ENCODE measurements at places on chromosomes 3 and 15.
A peak's percentile ranks its signal among the peaks of the same experiment; 100 is the strongest.

GRCh38 chr15:78768096-78768495 lies 43.2 kb downstream of the ADAMTS7 start:
- DNase-seq = peak; percentile 16

DNA sequence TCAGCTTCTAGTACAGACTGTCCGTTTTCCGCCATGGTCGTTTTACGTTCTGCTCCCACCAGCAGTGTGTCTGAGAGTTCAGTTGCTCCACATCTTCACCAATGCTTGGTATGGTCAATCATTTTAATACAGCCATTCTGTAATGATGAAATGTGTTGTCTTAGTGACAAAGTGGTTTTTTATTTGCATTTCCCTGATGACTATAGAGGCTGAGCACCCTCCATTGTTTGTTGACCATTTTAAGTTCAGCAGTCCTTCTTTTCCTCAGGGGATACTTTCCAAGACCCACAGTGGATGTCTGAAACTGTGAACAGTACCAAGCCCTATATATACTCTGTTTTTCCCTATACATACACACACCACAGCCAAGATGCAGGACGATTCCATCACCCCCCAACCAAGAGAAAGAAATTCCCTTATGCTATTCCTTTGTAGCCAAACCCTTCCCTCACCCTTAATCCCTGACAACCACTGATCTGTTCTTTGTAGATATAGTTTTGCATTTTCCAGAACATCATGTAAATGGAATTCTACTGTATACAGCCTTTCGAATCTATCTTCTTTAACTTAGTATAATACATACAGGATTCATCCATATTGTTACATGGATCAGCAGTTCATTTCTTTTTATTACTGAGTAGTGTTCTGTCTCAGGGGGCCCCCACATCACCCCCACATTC lies 55.9 kb downstream of the C3orf20 start:
- DNase-seq = no peak

GRCh38 chr15:70101459-70102113 lies 3.9 kb upstream of the TLE3 start:
- DNase-seq = peak; percentile 77

DNA sequence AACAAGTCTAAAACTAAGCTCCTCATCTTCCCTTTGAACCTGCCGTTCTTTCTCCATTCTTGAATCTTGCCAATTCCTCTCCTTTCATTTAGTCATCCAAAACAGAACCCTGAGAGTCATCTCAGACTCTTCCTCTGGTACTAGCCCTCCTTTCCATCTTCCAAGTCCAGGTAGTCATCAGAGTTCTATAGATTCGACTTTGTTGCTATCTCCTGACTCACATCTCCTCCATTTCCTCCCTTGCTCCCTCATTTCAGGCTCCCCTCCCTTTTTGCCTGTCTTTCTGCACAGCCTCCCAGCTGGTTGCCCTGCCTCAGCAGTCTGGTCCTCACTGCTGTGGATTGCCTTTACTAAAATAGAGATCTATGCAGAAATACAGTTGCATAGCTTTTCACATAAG lies 4.7 kb downstream of the ATG7 start:
- DNase-seq = no peak

GRCh38 chr3:173920386-173920785 lies 522.8 kb downstream of the NLGN1 start:
- DNase-seq = no peak

DNA sequence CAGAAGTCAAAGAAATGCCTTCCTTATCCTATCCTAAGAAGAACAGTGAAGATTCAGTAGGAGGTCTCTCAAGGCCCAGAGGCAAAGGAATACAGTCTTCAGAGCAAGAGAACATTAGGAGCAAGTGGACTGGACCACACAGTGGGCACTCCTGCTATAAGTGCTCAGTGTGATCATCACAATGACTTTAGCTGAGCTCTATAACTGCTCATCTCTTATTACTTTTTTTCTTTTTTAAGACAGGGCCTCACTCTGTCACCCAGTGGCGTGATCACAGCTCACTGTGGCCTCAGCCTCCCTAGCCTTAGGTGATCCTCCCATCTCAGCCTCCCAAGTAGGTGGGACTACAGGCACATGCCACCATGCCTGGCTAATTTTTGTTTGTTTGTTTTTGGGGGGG lies 48.1 kb downstream of the COL8A1 start:
- no peak for DNase-seq

GRCh38 chr3:124260206-124260915 lies 268.4 kb upstream of the ROPN1 start:
- no peak for DNase-seq

DNA sequence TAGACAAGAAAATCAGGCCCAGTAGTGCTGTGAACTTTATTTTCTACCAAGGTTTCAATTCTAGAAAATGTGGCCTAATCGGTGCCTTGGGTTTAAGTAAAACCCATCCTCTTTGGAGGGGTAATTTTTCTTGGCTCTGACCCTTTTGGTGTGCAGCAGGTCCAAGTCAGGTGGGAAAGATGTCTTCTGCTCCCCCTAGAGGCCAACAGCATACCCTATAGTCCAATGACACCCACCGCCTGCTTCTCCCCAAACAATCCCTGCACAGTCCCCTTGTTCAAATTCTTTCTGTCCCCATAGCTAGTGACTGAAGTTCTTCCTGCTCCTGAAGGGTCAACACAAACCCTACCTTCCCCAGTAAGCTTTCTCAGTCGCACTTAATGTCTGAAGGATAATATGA lies 261.8 kb upstream of the GOLGA6L4 start:
- DNase-seq = no peak

DNA sequence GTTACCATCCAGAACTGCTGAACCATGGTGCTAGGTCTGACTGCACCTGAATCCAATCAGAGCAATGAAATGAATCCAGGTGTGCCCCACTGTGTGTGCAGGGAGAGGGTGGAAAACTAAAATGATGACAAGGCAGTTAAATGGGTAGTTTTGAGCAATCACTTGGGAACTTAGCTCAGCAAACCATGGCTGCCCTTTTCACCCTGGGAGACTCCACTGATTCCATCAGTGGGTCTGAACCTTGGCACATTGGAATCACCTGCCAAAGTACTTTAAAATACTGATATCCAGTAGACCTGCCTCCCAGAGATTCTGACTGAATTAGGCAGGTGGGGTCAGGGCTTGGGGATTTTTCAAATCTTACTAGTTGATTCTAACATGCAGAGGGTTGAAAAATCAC lies 59.8 kb upstream of the USP3 start:
- DNase-seq = no peak

DNA sequence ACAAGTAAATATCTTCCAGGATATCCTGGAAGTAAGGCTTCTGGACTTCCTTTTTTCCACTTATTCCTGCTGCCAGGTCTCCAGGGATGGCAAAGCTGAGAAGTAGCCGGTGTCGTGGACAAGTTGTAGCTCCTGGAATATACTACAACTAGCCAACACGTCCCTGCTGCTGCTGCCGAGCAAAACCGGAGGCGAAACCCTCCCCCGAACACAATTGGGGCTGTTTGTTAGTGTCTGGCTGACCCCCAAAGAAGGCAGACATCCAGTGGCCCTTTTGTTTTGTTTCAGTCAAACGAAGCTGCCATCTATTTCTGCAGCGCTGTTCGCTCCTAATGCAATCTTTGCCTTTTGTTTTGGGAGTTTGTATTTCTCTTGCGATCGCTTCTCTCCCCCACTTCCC lies 45.3 kb upstream of the EIF5A2 start:
- DNase-seq = no peak

GRCh38 chr3:117706037-117706436 lies 996.5 kb downstream of the TUSC7 start:
- peak; percentile 25 for DNase-seq

DNA sequence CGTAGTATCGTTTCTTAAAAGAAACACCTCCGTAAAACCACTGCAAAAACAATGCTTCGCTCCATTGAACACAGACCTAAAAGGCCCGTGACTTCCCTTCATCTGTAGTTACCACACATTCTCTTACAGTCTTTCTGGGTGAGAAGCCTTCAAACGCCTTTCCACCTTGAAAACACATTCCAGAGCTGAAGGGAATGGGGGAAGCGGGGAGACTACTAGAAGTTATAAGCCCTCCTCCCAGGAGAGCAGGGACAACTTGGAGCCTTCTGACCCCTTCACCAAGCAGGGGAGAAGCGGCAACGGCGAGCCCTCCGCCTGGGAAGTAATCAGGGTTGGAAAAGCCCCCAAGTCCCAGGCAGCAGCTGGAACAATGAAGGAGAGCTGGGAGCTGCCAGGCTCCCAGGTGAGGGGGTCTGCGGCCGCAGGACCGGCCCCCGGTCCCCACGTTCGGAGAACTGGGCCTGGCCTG lies 461 bp downstream of the SECISBP2L start:
- DNase-seq = peak; percentile 57

DNA sequence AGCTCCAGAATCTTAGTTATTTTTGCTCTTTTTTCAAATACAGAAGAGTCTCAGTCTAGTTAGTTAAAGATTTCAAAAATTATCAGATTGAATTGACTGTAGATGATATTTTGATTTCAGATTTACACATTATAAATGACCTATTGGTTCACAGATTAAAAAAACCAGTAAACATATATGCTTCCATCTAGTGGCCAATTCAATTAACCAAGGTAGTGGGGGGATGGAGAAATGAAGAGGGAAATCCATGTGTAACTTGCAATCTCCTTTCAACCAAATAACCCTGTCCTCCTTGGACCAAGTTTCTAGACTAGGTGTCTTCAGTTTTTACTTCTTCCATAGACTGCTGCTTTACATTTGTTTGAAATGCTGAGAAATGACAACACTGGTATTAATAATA lies 789.8 kb downstream of the ROBO1 start:
- DNase-seq = no peak

DNA sequence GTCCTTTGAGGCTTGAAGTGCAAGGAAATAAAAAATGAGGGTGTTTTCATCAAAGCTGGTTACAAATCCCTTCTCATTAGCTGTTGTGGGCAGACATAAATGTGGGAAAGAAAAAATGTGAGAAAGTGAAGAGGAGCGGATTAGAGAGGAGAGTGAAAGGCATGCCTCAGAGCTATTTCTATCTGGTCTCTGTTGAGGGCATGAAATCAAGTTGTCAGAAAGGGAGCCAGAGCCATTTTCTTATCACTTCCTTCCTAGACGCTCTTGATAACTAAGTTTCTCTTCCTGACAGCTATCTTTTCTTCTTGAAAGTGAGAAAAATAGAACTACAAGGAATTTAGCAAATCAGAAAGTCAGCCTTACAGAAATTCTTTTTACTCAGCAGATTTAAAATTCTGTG lies 20.8 kb upstream of the CAPN3 start:
- no peak for DNase-seq

DNA sequence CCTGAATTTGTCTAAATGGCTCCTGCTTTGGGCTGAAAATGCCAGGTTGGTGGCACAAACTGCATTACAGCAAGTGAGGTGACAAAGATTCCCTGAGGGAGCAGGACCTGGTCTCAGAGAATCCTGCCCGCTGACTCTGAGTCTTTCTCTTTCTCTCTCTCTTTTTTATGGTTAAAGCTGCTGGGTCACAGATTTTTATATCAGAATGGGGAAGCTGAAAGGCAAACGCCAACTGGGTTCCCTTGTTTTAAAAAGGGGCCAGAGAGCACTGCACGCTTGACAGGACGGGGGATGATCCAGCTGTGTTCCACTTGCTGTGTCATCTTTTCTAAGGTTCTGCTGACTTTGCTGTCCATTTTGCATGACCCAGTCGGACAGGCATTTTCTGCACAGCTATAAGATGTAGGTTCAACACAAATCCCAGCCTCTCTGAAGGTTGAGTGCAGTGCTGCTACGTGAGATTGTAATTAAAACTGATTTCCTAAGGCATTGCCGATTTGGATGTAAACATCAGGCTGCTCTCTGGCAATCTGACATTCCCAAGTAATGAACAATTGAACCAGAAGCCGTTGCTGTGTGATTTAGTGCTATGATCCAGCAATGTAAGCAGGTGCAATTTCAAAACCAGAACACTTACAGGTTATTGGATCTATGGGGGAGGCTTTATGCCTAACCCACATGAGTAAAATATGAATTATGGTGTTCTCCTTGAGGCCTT lies 25.8 kb downstream of the ARHGEF3 start:
- DNase-seq = no peak

DNA sequence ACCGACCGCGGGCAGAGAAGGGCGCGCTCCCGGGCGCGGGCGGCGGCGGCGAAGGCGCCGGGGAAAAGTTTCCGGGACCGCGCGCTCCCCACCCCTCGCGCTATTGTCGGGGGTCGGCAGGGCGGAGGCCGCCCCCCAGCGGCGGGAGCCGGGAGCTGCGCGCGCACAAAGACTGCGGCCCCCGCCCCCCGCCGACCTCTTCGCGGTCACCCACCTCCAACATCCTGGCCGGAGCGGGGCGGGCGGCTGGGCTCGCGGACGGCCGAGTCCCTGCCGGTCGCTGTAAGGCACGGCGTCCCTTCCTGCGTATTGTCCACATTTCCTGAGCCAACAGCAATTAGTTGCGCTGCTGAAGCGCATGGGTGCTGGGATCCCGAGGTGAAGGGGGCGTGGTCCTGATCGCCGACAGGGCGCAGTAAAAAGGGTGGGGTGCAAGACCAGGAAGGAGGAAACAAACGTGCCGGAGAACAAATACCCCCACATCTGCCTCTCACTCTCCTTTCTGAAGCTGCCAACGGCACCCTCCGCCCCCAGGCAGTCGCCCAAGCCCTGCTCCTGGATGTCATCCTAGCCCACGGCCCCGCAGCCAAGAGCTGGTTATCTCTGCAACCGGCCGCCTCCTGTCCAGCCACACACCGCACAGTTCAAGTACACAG lies at the start of gene TMEM44:
Gene TMEM44 (minus strand): TSS at position 71 of the 656 bp plus-strand sequence. CDS start 204 bp downstream, outside the sequence.
- DNase-seq = peak; percentile 85

DNA sequence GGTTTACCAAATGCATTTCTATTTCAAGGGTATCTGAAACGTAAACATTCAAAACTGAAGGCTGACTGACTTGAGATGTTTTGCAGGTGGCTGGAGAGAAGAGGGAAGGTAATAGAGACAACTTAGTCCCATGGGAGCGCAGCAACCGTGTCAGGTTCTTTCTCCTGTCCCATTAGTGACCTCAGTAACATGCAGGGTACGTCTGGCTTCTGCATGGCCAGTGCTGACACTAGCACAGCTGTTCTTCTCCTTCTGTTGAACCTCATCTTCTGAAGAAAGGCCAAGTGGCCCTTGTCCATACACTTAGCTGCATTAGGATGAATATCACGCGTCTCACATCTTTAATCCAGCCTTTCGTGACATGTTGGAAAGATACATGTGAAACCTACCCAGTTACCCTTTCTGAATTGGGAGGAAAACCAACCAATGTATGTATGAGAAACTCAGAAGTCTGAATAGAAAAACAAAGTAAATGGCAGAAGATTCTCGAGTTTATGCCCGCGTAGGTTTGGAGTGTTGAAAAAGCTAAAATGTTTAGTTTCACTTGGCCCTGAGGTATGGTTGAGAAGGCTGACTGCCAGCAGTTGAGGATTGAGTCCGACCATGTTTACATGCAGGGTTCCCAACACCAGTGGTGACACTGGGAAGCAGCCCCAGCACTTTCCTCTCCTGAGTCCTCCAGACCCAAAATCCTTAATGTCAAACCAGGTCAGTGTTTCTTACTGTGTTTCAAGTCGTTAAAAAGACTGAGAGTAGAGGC lies 10.3 kb downstream of the NCBP2 start:
- no peak for DNase-seq

GRCh38 chr3:190429681-190430080 lies 20.0 kb downstream of the TMEM207 start:
- DNase-seq = no peak

- no peak for DNase-seq
Measured at GRCh38 chr15:95486224-95486623, 844.3 kb upstream of the NR2F2 start.

- no peak for DNase-seq
Measured at GRCh38 chr3:182487143-182487542, 306.2 kb upstream of the ATP11B start.

Data from femur (tissue), 1 donor.